Thoracic aorta (tissue), 2 donors: ENCODE measurements at places on chromosomes 12 and 14. TPM values are rescaled to one million over a fixed set of nuclear protein-coding genes. Genes with fewer than 3 reads are reported as not detected.
A peak's percentile ranks its signal among the peaks of the same experiment; 100 is the strongest.

The IRAK3 gene
- total RNA-seq, result 67.9 TPM

The NFE2 gene
- total RNA-seq, result not detected

DNA sequence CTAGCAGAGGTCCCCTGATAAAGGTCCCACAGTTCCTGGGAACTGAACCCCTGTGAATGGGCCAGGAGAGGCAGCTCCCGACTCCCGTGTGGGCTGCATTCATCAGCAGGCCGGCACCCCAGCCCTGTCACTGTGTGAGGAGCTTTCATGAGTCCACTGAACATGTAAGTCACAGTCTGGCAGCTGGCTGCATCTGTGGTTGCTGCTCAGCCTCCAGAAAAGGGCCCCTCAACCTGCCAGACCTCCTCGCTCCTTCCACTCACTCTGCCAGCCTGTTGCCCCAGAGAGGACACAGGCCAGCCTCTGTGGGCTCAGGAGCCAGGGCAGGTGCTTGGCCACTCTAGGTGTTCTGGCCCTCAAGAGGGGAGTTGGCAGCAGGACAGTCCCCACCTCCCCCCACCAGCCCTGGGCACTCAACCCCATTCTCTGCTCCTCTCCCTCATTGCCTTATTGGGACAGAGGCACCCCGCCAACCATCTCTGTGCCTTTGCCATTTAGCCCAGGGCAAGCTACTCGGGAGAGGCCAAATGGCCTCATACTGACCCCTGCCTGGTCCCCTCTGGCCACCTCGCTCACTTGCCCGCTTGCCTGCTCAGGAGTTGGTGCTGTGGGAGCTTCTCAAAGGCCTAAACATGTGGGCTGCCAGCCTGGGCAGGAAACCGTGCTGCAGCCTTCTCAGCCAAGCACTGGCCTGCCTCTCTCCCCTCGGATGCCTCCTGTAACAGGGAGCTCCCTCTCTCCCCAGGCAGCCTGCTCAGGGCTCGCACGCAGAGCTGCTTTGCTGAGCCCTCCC lies 1.9 kb downstream of the RTL1 start:
- no peak overlapping the region for H3K27ac ChIP-seq
- no peaks in the 10 kb centered on the region for H3K4me1 ChIP-seq
- no peak for DNase-seq
- H3K4me3 ChIP-seq, result no peak overlapping the region
- no peaks in the 10 kb centered on the region for H3K36me3 ChIP-seq

DNA sequence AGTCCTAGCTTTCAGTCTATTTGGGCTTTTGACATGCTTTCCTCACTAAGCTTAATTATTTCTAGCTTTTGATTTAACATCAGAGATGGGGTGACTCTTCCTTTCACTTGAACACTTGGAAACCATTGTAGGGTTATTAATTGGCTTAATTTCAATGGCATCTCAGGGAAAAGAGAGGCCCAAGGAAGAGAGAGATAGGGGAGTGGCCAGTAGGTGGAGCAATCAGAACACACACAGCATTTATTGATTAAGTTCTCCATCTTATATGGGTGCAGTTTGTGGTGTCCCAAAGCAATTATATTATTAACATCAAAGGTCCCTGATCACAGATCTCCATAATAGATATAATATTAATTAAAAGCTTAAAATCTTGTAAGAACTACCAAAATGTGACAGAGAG lies 1466.1 kb upstream of the SEL1L start:
- no peaks in the 10 kb centered on the region for H3K27me3 ChIP-seq
- no peaks in the 10 kb centered on the region for H3K4me1 ChIP-seq
- DNase-seq, result no peak
- H3K36me3 ChIP-seq, result no peaks in the 10 kb centered on the region
- no peak overlapping the region for H3K4me3 ChIP-seq

- DNase-seq, result no peak
- no peak overlapping the region for H3K27ac ChIP-seq
- no peak overlapping the region for H3K4me3 ChIP-seq
- no peaks in the 10 kb centered on the region for H3K4me1 ChIP-seq
- no peaks in the 10 kb centered on the region for H3K27me3 ChIP-seq
These were observed 84.5 kb downstream of the TAOK3 start for GRCh38 chr12:118288174-118288573.

DNA sequence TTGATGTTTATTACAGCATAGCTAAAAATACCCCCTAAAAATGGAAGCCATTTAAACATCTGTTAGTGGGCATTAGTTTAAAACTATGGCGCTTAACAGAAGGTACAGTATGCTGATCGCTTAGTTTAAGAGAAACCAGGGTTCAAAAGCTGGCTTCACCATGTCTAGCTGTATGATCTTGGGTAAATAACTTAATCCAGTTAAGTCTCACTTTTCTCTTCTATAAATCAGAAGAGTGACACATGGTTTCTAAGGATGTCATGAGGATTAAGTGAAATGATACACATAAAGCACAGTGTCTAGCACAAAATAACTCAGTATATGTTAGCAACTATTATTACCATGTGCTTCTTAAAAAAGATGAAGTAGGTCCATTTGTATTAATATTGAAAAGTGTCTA lies 38.7 kb downstream of the STK38L start:
- H3K27me3 ChIP-seq, result no peaks in the 10 kb centered on the region
- H3K4me3 ChIP-seq, result no peak overlapping the region
- no peak for DNase-seq
- peaks cover 86% of the 10 kb centered on the region for H3K4me1 ChIP-seq
- peak overlapping the region; percentile 23 for H3K27ac ChIP-seq
